ENCODE measurements at places on chromosomes 6 and 20.

DNA sequence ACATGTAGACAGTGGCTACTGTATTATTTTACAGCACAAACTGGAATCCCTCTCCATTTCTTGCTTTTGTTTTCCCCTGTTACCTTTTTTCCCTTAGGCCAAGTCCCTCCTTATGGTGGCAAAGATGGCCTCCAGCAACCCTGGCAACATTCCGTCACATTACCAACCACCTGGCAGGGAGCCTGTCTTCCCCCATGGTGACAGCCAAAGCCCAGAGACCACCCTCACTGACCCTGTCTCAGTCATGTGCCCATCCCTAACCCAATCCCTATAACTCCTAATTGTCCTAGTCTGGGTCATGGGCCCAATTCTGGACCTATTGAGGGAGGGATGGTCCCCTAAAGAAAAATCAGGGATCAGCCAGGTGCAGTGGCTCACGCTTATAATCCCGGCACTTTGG, 27.6 kb downstream of the PARD6B start:
- DNase-seq = no peak

DNA sequence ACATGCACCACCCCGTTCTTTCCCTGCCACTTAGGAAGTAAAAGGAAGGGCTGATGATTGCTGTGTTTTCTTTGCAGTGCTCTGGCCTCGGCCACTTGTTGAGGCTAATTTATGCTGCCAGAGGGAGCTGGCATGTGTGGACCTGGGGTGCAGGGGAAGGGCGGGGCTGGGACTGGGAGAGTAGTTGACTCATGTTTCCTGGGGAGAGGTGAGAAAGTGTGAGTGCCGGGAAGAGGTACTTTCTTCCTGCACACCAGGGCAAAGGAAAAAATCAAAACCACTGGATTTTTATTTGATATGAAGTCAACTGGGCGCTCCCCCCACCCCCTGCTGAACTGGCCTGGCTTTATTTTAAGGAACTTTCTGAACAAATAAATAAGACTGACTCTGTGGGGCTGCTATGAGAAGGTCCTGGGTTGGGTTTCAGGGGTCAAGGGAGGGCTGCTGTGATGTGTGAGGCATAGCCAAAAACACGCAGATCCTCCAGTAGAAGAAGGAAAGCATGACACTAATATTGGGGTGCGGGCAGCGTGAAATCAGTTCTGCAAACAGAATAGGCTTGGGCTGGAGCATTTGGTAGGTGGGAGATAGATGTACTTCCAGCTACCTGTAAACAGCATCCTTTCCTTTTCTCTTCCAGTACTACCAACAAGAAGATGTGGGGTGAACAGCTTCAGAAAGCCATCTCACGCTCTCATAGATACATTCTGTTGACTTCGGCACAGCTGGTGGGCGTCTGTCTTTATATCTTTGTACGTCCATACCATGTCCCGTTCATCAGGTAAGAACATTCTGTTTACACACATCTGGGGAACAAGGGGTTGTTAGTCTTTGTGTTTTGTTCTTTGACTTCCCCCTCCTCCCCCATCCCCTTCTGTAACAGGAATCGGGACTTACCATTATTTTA, 87.5 kb downstream of the SYNJ2 start:
- no peak for DNase-seq

GRCh38 chr6:85923013-85923430, 280.3 kb upstream of the SYNCRIP start:
- peak; percentile 23 for DNase-seq

- no peak for DNase-seq
Measured at GRCh38 chr6:125570526-125570925, 178.9 kb upstream of the HEY2 start.

- DNase-seq = peak; percentile 30
Measured at GRCh38 chr6:106973836-106974335, 643 bp downstream of the CD24 start.

GRCh38 chr20:64109831-64110391, 2.5 kb upstream of the NPBWR2 start:
- peak; percentile 27 for DNase-seq

DNA sequence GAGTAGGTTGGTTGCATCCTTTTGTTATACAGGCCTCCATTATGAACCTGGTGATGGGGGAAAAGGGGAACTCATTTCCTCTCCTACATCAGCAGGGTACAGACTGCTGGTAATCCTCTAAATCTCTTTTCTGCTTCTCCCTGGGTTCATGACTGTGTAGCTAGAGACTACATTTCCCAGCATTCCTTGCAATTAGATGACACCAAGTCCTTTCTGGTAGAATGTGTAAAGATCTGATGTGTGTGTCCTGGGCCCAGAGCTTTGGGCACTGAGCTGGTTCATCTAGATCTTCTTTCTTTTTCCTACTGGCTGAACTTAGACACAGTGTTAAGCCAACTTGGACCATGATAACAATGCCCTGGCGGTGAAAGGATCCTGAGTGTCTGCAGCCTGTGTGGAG, 104.7 kb upstream of the IFNGR1 start:
- DNase-seq = no peak

DNA sequence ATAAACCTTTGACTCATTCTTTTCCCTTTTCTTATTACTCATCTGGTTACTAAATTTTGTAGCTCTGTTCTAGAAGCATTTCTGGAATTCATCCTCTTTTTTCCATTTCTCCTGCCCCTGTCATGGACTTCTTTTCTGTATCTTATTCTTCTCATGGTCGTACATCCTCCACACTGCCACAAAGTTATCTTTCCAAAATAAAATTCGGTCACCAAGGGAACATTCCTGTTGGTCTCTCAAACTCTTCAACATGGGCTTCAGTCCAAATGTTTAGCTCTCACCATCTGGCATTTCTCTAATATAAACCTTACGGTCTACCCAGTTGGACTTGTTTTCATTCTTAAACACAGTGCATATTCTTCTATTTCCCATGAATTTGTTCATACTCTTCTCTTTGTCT, 428.8 kb upstream of the ID4 start:
- no peak for DNase-seq

GRCh38 chr6:117506180-117506835, 23.8 kb downstream of the DCBLD1 start:
- DNase-seq = peak; percentile 23

GRCh38 chr20:8718279-8718678, 350.6 kb upstream of the PLCB4 start:
- peak; percentile 86 for DNase-seq

DNA sequence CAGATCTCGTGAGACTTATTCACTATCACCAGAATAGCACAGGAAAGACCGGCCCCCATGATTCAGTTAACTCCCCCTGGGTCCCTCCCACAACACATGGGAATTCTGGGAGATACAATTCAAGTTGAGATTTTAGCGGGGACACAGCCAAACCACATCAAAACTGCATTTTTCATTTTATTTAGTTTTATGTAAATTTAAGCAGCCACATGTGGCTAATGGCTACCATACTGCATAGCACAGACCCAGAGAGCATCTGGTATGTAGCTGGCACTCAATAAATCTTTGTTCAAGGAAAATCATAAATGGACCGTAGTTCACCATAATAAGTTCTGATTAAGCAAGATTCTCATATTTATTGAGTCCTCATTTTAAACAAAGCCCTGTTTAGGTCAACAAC, 15.3 kb downstream of the GFOD1 start:
- DNase-seq = no peak

DNA sequence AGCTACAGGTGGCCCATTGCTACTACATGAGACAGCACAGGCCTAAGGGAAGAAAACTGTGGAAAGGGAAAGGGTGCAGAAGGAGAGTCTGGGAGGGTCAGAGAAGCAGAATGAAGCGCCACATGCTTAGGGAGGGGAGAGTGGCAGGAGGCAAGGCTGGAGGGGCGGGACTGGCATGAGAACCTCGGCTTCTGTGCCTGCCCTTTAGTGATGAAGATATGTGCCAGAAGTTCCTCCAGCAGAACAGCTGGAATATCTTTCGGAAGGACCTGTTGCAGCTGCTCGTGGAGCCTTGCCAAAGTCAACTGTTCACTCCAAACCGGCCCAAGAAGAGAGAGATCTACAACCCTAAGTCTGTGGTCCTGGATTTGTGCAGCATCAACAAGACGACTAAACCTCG, 61.8 kb downstream of the CNBD2 start:
- peak; percentile 81 for DNase-seq

- DNase-seq = no peak
Measured at GRCh38 chr6:17884498-17885478, 102.6 kb downstream of the KIF13A start.

GRCh38 chr20:8721098-8721497, 347.8 kb upstream of the PLCB4 start:
- DNase-seq = peak; percentile 52

GRCh38 chr20:63295422-63295821, 2.4 kb downstream of the COL20A1 start:
- DNase-seq = no peak

GRCh38 chr6:106620931-106621672, 8.2 kb downstream of the RTN4IP1 start:
- DNase-seq = no peak

- no peak for DNase-seq
Measured at GRCh38 chr6:24529985-24530384, 35.2 kb downstream of the ALDH5A1 start.

- no peak for DNase-seq
Measured at GRCh38 chr6:35396991-35397390, 54.6 kb downstream of the PPARD start.

DNA sequence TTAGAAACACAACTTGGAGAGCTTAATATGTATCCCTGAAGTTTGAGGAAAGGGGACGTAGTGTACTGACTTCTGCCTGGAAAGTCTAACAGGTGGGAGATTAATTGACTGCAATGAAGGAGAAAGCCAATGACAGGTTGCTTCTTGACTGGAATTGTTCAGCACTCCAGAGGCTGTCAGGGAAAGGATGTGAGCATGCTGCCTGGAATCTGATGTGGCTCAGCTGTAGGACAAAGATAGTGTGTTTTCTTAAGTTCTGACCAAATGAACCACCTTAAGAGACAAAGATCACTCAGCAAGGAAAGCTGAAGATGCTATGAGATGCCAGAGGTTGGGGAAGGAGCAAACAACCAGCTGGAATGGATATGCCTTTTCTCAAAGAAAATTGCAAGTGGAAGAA, 185.8 kb downstream of the PHF3 start:
- DNase-seq = no peak

- DNase-seq = no peak
Measured at GRCh38 chr6:136656121-136656520, 105.9 kb upstream of the MAP7 start.

DNA sequence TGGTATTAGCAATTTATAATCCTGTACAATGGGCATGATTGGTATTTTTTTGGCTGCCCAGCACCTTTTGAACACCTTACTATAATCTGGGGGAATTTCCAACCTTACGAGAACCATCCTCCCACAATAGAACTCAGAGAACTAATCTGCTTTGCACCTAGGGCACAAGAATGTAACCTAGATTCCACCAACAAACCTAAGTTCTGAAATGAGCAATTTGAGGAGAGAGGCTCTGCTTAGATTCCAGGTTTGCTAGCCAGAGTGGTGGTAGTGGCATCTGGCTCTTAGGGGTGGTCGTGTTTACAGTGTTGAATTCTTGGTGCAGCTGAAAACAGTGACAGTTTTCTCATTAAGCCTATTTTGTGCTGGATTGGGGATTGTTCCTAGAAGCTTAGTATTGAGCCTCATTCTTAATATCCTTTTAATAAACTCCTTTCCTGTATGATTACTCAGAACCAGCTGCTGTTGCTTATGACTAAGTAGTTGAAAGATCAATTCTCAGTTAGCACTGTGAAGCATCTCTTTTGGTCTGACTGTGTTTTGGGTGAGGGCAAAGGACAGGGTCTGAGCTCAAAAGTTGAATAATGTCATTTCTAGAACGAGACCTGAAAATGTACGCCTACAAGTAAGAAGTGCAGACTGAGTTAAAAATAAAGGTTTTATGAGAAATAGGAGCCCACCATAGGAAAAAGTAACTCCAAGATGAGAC, 385.6 kb downstream of the CDKAL1 start:
- no peak for DNase-seq

- DNase-seq = no peak
Measured at GRCh38 chr6:108203189-108204112, 37.6 kb downstream of the NR2E1 start.

- DNase-seq = no peak
Measured at GRCh38 chr6:142796571-142796970, 148.4 kb downstream of the HIVEP2 start.

GRCh38 chr6:62150048-62150663, 135.9 kb downstream of the KHDRBS2 start:
- no peak for DNase-seq

DNA sequence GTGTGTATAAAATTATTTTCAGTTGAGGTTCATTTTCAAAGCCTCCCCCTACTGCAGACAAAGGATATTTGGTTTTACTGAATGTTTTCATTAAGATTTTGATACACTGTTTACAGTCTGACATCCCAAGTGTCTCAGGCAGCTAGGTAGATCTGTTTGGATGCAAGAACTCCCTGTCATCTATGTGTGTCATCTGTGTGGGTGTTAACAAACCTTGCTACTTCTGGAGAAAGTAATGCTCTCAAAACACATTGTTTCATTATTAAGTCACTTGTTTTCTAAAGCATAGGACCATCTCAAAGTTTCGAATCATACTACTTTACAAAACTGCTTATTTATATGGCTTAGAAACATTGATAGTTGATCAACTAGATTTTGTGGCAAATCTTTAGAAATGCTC, 114.5 kb upstream of the TMEM170B start:
- DNase-seq = no peak

GRCh38 chr6:17866876-17867444, 120.5 kb downstream of the KIF13A start:
- DNase-seq = no peak

DNA sequence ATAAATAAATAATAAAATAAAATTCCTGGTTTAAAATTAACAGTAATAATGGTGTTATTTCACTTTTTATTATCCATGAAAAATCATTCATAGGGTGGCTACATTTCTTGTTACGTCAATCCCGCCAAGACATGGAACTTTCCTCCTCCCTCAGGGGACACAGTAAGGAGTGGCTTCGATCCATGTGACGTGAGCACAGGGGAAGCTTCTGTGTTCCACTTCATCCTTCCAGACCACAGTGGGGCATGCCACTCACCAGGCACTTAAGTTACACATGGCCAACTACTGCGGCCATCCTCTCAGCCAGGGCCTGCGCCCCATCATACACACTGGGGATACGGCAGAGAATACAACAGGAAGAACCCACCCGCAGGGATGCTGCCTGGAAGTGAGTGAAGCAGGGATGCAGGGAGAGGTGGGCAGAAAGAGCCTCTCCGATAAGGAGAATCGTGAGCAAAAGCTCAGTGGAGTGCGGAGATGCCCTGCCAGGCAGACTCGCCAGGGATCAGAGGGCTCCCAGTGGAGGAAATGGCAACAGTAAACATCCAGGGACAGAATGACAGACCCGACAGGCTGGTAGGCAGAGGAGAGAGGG, 75.3 kb downstream of the ATP9A start:
- no peak for DNase-seq

- DNase-seq = no peak
Measured at GRCh38 chr6:106421496-106421895, 61.0 kb downstream of the CRYBG1 start.

Measured in right hindlimb (tissue), 1 donor.